Astrocyte of the hippocampus (primary cell): ENCODE measurements at places on chromosomes 5 and 9.

DNA sequence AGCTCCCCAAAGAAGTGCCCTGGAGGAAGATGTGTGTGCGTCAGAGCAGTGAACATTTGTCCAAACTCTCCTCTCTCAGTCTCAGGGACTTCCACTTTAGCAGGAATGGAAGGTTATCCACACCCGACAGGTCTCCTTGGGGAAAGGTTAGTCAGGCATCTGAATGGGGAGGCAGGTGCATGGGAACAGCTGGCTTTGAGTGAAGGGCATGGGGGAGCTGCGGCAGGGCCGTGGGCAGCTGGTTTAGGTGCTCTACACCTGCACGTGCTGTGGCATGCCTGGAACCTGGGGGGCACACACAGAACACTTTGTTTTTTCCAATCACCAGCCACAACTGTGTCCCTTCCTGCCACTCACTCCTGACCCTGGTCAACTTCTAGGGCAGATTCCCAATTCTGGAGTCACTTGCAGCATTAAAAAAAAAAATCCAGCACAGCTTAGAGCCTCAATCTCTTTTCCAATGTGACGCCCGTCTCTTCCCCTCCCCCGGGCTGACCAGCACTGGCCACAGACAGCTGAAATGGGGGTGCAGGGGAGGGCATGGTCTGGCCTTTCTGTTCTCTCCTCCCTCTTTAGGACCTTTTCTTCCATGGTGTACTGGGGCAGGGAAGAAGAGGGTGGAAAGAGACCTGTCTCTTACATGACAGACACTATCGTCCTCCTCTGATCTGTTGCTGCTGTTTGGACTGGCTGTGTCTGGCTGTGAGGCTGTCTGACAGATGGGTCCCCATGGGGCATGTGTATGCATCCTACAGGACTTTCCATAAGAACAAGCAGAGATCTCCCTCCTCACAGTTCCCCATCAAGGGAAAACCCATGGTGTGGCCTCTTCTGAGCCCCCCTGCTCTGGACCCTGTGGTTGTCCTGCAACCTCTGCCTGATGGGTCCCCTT, 9.5 kb upstream of the IL3 start:
- no peak for DNase-seq

DNA sequence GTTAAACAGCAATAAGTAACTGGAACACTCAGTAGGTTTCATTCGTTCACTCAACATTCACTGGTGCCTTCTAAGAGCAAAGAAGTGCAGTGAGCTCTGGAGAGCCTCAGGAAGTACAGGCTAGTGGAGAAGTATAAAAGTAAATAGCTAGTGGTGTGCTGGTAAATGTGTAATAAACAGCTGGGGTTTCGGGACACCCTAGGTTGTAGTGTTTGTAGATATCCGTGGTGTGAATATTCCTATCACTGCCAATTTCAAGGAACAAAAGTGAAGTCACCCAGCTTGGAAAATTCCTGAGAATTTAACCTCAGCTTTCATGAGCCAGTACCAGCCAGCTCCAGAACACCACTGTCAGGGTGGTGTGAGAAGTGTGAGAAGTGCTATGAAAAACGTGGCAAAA, 75.9 kb downstream of the GABBR2 start:
- DNase-seq: no peak

GRCh38 chr5:74895906-74896305, 29.7 kb upstream of the FAM169A start:
- peak; percentile 96 for DNase-seq

DNA sequence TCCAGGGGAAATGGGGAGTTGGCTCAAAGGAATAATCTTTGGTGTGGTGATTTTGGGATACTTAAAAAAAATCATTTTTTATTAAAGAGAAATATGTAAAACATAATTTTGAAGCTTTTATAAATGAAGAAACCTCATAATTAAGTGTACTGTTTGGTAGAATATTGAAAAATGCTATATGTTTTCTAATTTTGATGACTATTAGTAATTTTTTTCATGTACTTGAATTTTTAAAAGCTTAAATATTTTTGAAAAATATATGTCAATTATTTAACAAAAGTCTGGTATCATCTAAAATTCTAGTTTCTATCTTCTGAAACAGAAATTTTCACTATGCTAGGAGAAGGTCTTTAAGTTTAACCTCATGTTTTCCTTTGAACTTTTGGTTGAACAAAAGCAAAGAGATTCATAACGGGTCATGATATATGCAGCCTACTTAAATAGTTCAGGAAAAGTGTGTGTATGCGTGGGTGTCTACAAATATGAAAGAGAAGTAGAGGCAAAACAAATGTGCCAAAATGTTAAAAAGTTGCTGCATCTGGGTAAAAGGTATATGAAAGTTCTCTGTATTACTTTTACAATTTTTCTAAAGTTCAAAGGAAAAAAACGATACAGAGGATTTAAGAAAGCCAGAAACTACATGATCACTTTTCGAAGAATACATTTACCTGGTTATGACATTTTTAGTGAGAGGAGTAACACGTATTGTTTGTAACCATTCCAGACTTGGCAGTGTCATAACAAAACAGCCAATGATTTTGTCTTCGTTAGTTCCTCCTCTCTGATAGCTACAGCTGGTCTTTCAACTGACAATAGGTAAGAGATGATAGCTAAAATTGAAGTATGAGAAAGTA, 117.3 kb upstream of the TNFAIP8 start:
- no peak for DNase-seq

GRCh38 chr5:35162848-35163709, 67.2 kb downstream of the PRLR start:
- DNase-seq: no peak

DNA sequence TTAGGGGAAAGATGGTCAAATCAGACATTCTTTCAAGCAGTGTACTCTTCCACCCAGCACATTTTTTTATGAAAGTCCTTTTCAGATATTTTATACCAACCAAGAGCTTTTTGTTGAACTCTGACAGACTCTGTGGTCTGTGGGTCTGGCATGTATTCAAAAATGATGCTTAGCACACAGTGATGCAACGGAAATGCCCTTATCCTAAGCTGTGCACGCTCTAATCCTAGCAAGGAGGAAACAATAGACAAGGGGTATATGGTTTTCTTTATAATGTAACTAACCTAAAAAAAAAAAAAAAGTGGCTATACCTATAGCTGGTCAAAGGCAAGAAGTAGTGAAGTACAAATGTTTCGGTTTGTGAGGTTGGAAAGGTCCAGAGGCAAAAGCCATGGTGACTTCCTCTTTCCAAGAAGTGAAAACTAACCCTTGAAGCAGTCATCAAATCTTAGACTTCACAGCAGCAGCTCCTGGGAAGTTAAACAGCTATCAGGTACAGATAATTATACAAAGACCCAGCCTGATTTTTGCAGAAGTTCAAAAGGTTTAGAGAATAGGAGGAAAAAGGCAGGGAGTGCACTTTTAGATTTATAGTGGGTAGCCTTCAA, 82.5 kb downstream of the SEMA6A start:
- DNase-seq: peak; percentile 90

DNA sequence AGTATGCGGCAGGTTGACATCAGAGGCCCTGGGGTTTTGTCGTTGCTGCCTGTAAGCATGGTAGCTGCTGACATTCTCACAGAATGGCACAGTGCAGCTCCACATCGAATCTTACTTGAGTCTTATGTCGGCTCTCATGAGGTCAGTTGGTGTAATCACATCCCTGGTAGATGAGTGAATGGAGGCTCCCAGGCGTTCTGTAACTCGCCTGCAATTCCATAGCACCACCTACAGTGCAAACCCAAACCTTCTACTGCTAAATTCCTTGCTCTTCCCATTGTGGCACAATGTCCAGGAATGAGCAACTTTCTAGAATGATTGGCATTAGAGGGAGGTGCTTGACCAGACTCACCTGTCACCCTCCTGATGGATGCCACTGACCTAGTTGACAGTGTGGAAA, 578.4 kb downstream of the CCDC171 start:
- DNase-seq: no peak

GRCh38 chr9:74742792-74743730, 144.7 kb downstream of the TRPM6 start:
- peak; percentile 72 for DNase-seq

- DNase-seq: no peak
These were observed 438 bp downstream of the TRIP13 start for GRCh38 chr5:893137-893506.

GRCh38 chr5:175872287-175873087, 1.1 kb downstream of the CPLX2 start:
- no peak for DNase-seq

DNA sequence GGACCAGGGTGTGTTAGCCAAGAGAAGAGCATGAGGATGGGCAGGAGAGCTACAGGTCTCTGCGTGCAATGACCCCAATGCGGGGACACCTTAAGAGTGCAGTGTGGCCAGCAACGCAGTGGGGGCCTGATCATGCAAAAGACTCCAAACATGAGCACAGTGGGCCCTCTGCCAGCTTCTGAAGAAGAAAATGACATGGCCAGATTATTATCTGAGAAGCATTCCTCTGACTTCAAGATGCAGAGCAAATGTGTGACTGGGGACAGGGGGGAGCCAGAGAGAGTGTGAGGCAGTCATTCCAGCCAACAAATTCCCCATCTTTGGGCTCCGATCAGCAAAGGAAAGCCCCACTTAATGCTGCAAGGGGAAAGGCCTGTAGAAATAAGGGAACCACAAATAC, 229.4 kb downstream of the CDK5RAP2 start:
- no peak for DNase-seq

DNA sequence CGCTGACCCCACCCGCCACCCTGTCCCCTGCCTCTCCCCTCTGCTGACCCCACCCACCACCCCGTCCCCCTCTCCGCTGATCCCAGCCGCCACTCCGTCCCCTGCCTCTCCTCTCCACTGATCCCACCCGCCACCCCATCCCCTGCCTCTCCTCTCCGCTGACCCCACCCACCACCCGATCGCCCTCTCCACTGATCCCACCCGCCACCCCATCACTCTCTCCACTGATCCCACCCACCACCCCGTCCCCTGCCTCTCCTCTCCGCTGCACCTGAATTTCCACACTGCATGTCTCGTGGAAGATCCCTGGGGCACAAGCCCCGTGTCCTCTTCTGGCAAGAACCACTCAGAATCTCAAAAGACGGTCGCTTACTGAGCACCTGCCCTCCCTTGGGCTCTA, 53.4 kb upstream of the OLFM1 start:
- no peak for DNase-seq

DNA sequence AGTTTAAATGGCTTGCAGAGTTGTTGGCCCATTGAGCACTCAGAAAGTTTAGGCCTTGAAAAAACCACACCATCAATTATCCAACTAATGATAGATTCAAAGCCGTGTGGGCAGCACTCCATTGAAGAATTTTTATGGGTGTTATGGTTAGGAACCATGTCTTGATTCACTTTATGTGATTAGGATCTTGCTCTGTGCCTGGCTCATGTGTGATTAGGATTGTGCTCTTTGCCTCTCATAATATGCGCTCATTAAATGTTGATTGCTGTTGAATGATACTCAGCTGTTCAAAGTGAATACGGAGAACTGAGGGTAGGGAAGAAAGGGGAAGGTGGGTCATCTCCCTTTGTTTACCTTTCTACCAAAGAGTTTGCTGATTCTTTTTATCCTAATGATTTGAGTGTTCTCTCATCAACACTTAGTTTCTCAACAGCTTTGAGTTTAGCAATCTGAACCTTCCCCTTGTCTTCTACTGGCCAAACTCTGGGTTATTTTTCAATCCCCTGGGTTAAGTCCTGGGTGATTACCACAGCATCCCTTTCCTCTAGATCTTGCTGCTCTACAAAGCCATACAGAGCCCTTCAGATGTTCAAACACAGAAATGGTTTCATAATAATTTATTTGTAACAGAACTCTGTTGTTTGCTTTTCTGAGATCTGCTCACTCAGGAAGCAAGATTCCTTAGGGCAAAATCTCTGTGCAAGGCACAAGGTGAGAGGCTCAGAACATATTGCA, 668.8 kb upstream of the RGMB start:
- DNase-seq: no peak

- DNase-seq: peak; percentile 89
These were observed 181.6 kb upstream of the NUDT12 start for GRCh38 chr5:103744159-103744558.

- DNase-seq: no peak
These were observed 310.2 kb downstream of the CTNND2 start for GRCh38 chr5:11594021-11594420.

- no peak for DNase-seq
These were observed 43.2 kb upstream of the AKNA start for GRCh38 chr9:114431003-114431402.

- DNase-seq: no peak
These were observed 7.2 kb downstream of the RC3H2 start for GRCh38 chr9:122897969-122898368.

DNA sequence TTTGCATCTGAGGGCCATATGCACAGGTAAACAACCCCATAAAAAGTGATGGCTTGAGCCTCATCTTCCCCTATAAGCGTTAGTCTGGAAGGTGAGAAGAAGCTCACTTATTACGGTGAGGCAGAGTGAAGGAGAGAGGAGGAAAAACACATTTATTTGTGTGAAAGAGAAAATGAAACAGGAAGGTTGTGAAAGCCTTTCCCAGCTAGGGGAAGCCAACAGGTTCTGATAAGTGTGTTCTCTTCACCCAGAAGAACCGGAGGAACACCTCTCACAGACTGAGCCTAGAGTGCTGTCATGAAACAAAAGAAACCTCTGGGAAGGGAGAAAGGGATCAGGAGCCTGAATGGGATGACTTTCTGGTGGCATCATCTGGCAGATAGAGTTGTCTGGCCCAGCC, 192.5 kb downstream of the PTTG1 start:
- DNase-seq: no peak

DNA sequence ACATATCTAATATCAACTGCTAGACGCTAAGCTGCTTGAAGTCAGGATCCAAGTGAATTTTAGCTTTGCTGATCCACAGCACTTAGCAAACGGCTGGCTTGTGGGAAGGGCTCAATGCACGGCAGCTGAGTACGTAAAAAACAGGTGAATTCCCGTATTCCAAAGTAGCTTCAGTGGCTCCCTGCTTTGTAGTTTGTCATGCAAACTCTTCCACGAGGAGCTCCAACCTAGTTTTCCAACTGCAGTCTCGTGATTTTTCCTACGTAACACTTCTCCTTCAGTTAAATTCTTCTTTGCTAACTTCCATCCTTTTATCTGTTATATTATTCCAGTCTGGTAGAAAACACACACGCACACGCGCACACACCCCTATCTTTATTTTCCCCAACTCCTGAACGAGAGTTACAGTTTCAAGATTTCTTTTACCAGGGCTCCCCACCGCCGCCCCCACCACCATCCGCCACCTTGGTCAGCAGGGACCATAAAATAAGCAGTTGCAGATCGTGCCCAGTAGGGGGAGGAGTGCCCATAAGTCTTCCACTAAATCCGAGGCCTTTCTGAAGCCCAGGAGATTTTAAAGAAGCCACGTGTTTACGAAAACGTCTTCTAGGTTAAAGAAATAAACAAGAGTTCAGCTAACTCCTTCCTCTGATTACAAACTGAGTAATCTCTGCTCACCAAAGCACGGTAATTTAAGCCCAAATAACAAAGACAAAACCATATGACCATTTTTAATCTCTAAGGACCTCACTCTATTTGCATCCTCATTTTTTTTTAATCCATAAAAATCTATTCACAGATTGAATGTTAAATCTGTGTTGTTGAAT, 34.8 kb upstream of the TRIO start:
- peak; percentile 81 for DNase-seq

DNA sequence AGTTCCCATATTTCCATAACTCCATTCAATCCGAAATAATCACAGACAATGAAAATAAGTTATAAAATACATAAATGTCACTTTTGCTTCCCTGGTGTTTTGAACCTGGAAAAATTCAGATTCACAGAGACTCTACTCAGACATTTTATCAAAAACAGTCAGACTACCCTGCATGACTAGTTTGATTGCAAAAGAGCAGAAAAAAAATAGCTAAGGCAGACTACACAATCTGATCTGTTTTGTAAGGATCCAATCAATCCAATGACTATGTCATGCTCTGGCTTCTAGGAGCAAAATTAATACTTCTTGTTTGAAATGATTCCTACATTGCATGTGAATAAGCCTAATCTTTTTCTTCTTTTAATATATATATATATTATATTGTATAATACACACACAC, 1262.6 kb downstream of the EFNA5 start:
- no peak for DNase-seq
